ENCODE measurements at places on chromosomes 5 and 9.

GRCh38 chr5:147921136-147921535 is 14.8 kb upstream of the C5orf46 start:
- DNase-seq: no peak
- H3K4me3 ChIP-seq: no peak overlapping the region
- peaks cover 4% of the 10 kb centered on the region for H3K27me3 ChIP-seq
- H3K27ac ChIP-seq: no peak overlapping the region
- no peaks in the 10 kb centered on the region for H3K4me1 ChIP-seq

DNA sequence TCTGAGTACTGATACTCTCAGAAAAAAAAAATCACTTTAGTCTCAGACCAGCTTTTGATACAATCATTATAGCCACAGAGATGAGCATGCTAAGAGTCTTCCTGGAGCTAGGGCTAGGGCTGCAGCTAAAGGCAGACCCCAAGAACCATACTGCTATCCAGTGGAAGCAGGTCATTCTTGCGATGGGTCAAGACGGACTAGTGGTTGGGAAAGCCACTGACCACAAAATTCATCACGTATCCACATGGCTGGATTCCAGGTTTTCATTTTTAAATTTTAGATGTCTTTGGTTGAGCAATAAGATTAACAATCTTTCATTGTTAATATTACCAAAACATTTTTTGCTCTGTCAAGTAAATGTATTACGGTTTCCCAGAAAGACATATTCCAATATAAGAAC is 598.1 kb downstream of the DNAH5 start:
- no peaks in the 10 kb centered on the region for H3K4me1 ChIP-seq
- H3K4me3 ChIP-seq: no peak overlapping the region

- peaks cover 6% of the 10 kb centered on the region for H3K4me1 ChIP-seq
- no peak overlapping the region for H3K4me3 ChIP-seq
- H3K27me3 ChIP-seq: peaks cover 1% of the 10 kb centered on the region
- DNase-seq: no peak
These were observed 102.1 kb downstream of the FANCC start for GRCh38 chr9:95215336-95215898.

DNA sequence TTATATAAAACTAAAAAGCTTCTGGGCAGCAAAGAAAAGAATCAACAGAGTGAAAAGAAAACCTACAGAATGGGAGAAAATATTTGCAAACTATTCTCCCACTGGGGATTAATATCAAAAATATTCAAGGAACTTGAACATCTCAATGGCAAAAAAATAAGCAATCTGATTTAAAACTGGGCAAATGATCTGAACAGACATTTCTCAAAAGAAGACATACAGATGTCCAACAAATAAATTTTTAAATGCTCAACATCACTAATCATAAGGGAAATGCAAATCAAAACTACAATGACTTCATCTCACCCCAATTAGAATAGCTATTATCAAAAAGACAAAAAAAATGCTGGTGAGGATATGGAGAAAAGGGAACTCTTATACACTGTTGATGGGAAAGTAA is 57.2 kb upstream of the SSBP2 start:
- H3K4me1 ChIP-seq: peaks cover 7% of the 10 kb centered on the region
- H3K4me3 ChIP-seq: no peak overlapping the region
- H3K36me3 ChIP-seq: peaks cover 5% of the 10 kb centered on the region
- DNase-seq: no peak
- H3K27ac ChIP-seq: no peak overlapping the region

GRCh38 chr9:123599781-123600180 is 243.8 kb downstream of the CRB2 start:
- H3K4me3 ChIP-seq: no peak overlapping the region
- H3K27ac ChIP-seq: no peak overlapping the region
- DNase-seq: no peak
- no peaks in the 10 kb centered on the region for H3K4me1 ChIP-seq
- H3K27me3 ChIP-seq: no peaks in the 10 kb centered on the region

- peaks cover 64% of the 10 kb centered on the region for H3K36me3 ChIP-seq
- H3K4me3 ChIP-seq: peak within 1 kb of the TSS; percentile 99
- H3K4me1 ChIP-seq: peaks cover 42% of the 10 kb centered on the region
- H3K27me3 ChIP-seq: no peaks in the 10 kb centered on the region
- H3K27ac ChIP-seq: peak within 1 kb of the TSS; percentile 100
These were observed at the start of gene RACK1 for GRCh38 chr5:181243564-181244343. Gene RACK1 (minus strand): TSS chr5:181243906. CDS start chr5:181243800, 106 bp downstream.

DNA sequence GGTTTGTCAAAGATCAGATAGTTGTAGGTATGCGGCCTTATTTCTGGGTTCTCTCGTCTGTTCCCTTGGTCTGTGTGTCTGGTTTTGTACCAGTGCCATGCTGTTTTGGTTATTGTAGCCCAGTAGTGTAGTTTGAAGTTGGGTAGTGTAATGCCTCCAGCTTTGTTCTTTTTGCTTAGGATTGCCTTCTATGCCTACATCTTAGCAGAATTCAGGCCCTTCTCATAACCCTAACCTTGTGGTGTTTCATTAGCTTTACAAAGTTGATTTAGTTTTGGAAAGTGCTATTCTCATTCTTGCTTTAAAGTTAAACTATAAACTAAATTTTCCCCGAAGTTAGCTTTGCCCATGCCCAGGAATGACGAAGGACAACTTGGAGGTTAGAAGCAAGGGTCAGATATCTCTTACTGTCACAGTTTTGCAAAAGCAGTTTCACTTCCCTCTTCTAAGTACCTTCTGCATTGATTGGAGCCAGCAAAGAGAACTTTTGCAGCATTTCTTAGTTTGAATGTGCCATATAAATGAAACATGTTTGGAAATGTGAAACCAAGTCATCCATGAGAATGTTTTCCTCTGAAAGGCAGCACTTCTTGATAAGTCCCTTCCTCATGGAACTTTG is 274.3 kb upstream of the DMRT1 start:
- DNase-seq: no peak
- peaks cover 8% of the 10 kb centered on the region for H3K36me3 ChIP-seq
- H3K4me3 ChIP-seq: no peak overlapping the region
- H3K27me3 ChIP-seq: peaks cover 1% of the 10 kb centered on the region

DNA sequence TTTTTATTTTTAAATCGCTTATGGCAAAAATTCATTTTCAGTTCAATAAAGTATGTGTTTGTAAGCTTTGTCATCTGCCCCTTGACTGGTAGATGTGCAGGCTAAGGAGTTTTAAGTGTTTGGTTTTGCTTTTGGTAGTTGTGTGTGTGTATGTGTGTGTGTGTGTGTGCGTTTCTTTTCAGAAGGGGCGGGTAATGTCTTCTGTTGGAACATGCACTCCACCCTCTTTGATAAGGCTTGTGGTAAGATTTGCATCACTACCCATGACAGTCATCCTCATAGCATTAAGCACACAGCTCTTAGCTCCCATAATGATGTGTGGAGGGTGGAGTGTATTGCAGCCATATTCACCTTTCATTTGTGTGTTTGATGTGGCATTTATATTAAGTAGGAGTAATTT is 92.1 kb upstream of the FSD1L start:
- H3K4me3 ChIP-seq: no peak overlapping the region
- H3K36me3 ChIP-seq: peaks cover 5% of the 10 kb centered on the region
- no peak overlapping the region for H3K27ac ChIP-seq

DNA sequence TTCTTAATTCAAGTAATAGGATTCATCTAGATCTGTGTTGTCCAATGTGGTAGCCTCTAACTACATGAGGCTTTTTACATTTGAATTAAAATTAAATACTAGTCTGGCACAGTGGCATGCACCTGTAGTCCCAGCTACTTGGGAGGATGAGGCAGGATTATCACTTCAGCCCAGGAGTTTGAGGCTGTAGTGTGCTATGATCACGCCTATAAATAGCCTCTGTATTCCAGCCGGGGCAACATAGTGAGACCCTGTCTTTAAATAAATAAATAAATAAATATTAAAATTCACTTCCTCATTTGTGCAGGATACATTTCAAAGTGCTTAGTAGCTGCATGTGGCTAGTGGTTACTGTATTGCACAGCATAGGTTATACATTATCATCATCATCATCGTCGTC is 91.8 kb downstream of the UBE2R2 start:
- no peak overlapping the region for H3K27ac ChIP-seq
- peaks cover 9% of the 10 kb centered on the region for H3K4me1 ChIP-seq
- no peaks in the 10 kb centered on the region for H3K27me3 ChIP-seq
- no peak overlapping the region for H3K4me3 ChIP-seq

GRCh38 chr9:13994240-13994639 is 319.7 kb downstream of the NFIB start:
- H3K27ac ChIP-seq: no peak overlapping the region
- DNase-seq: no peak

DNA sequence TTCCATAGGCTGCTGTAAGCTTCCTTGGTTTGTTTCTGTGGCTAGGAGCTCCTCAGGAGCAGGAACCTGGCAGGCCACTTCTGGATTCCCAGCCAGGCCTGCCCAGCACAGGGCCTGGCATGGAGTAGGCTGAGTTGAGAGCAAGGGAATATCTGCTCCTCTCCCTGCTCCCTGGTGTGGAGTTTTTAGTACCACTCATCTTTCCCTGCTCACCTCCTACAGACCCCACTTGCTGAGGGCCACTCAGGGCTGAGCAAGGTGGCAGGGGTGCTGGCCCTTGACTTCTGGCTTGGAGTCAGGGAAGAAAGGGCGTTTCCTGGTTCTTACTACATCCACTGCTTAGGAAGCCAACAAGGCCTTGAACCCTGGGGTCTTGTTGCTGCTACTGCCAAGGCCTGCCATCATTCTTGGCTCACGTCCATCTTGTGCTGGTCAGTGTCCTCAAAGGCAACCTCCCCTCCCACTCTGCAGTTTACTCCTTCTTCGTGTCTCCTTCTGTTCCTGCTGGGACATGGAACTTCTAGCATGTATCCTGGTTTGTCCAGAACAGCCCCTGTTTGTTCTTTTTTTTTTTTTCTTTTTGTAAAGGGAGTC is 54.9 kb downstream of the PSD2 start:
- no peak for DNase-seq
- peaks cover 10% of the 10 kb centered on the region for H3K27me3 ChIP-seq
- H3K27ac ChIP-seq: peak overlapping the region; percentile 24
- H3K4me1 ChIP-seq: peaks cover 6% of the 10 kb centered on the region

- H3K4me3 ChIP-seq: no peak overlapping the region
- H3K36me3 ChIP-seq: no peaks in the 10 kb centered on the region
- H3K27me3 ChIP-seq: peaks cover 12% of the 10 kb centered on the region
- peaks cover 19% of the 10 kb centered on the region for H3K4me1 ChIP-seq
- no peak for DNase-seq
These were observed 34.2 kb downstream of the HTR4 start for GRCh38 chr5:148620091-148620490.

DNA sequence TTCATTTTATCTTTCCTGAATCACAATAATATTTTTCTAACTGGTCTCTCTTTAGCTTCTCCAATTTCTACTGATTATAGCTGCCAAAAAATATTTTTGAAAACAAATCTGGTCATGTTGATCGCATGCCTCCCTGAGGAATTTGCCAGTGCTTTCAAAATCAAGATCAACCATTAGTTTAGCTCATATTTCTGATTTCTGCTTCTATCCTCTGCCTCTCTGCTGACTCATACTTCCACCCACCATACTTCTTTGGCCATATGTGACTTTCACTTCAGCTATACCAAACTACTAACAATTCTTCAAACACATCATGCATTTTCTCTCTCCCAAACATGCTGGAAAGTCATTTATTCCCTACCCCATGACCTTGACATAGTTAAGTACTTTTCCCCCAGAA is 636.5 kb downstream of the TLE1 start:
- H3K27ac ChIP-seq: no peak overlapping the region
- H3K27me3 ChIP-seq: no peaks in the 10 kb centered on the region
- H3K4me1 ChIP-seq: no peaks in the 10 kb centered on the region
- no peaks in the 10 kb centered on the region for H3K36me3 ChIP-seq
- DNase-seq: no peak
- H3K4me3 ChIP-seq: no peak overlapping the region

GRCh38 chr9:128105538-128106175 is 21.9 kb downstream of the PTGES2 start:
- peaks cover 30% of the 10 kb centered on the region for H3K4me1 ChIP-seq
- H3K36me3 ChIP-seq: peaks cover 40% of the 10 kb centered on the region
- no peaks in the 10 kb centered on the region for H3K27me3 ChIP-seq

GRCh38 chr9:37066139-37066725 is 32.2 kb upstream of the PAX5 start:
- no peaks in the 10 kb centered on the region for H3K4me1 ChIP-seq
- H3K4me3 ChIP-seq: no peak overlapping the region
- H3K27ac ChIP-seq: no peak overlapping the region
- no peaks in the 10 kb centered on the region for H3K36me3 ChIP-seq

DNA sequence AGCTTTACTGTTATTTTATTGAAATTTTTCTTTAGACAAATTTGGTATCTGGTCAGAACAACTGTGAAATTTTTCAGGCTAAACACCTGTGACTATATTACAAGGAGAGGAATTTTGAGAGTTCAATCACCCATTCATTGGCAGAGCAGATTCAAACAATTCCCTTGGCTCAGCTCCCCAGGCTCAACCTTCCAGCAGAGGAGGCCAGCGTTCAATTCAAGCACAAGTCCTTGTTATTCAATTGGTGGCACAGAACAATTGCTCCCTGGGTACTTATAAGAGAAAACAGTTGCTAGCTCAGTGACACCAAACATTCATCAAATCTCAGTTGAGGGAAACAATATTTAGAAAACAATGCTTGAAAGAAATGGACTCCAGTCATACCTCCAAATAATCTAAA is 83.3 kb downstream of the SUSD1 start:
- H3K4me3 ChIP-seq: no peak overlapping the region
- no peak for DNase-seq
- no peaks in the 10 kb centered on the region for H3K27me3 ChIP-seq
- H3K4me1 ChIP-seq: peaks cover 25% of the 10 kb centered on the region
- no peak overlapping the region for H3K27ac ChIP-seq

DNA sequence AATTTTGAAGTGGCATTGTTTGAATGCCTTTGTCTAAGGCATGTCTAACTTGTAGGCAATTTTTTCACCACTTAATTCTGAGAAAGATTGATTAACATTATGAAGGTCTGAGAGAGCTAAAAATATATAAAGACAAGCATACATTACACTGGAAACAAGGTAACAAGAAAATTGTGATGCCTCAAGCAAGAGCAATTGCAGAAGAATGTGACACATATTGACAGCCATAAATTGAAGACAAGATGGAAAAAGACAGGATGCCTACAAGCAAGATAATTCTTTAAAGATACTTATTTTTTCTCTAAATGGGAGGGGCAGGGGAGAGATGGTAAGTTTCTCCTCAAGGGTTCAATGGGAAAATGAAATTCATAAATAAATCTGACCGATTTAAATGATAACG is 103.1 kb upstream of the CYLC2 start:
- no peak for DNase-seq
- no peaks in the 10 kb centered on the region for H3K27me3 ChIP-seq
- no peak overlapping the region for H3K27ac ChIP-seq
- no peaks in the 10 kb centered on the region for H3K36me3 ChIP-seq

- H3K36me3 ChIP-seq: no peaks in the 10 kb centered on the region
- no peaks in the 10 kb centered on the region for H3K4me1 ChIP-seq
- H3K27me3 ChIP-seq: no peaks in the 10 kb centered on the region
These were observed 535.7 kb upstream of the ACO1 start for GRCh38 chr9:31848505-31849285.

- H3K27ac ChIP-seq: peak overlapping the region; percentile 80
- peaks cover 17% of the 10 kb centered on the region for H3K4me1 ChIP-seq
- H3K27me3 ChIP-seq: no peaks in the 10 kb centered on the region
- peak; percentile 47 for DNase-seq
These were observed 5.8 kb upstream of the PAIP2 start for GRCh38 chr5:139335811-139336210.
